ENCODE measurements at places on chromosomes 3 and 15. TPM values are rescaled to one million over a fixed set of nuclear protein-coding genes. Genes with fewer than 3 reads are reported as not detected.

The PLCB2 gene
- not detected for total RNA-seq

The CYP19A1 gene
- total RNA-seq = 3.1 TPM

DNA sequence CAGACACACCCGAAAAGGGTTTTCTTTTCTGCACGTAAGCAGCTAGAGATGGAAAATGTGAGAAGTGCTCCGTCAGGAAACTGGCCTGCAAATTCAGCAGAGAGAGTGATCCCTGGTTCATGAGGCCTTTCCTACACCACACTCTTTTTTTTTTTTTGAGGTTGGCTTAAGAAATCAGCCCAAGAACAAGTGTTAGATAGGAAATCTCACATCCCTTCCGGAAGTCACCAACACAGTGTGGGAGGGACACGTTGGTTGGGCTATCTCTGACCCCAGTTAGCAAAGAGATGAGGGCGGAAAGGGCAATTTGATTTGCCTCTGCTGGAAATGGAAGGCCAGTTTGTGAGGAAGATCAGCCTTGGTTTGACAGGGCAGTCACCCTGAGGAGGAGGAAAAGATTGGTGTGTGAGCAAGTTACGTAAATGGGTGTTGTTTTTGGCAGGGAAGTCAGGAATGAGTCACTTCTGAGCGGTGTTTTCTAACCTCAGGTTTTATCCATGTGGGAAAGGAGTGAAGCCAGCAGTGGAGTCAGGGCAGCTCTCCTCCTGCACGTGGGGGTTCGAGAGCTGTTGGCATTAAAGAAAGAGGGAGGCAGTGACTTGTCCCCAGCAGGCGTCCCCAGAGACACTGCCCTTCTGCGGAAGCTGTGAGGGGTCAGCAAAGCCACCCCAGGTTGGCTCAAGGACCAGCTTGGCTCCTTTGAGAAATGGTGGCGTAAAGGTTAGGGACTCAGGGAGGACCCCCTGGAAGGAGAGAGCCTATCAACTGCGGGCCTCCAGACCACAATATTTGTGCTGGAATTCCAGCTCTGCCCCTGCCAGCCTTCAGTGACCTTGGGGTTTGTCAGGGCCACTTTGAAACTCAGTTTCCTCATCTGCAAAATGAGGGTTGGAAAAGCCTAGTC lies 237.6 kb upstream of the BHLHE40 start:
- peak; percentile 99 for DNase-seq

The GPR176 gene
- 49.7 TPM for total RNA-seq

GRCh38 chr3:96734273-96735009 lies 80.0 kb upstream of the EPHA6 start:
- DNase-seq = no peak

The MFGE8 gene
- 217 TPM for total RNA-seq

- DNase-seq = peak; percentile 39
Observed at GRCh38 chr3:60250206-60250605, 1001.0 kb downstream of the FHIT start.

- DNase-seq = no peak
Observed at GRCh38 chr15:55514414-55514850, 6.4 kb upstream of the DNAAF4 start.

GRCh38 chr3:48413611-48414010 lies 16.3 kb downstream of the PLXNB1 start:
- DNase-seq = no peak

GRCh38 chr3:143784446-143784845 lies 63.8 kb downstream of the SLC9A9 start:
- DNase-seq = no peak

GRCh38 chr15:58554758-58555157 lies 123.0 kb downstream of the LIPC start:
- no peak for DNase-seq

The GOLGA8H gene
- 0.63 TPM for total RNA-seq

GRCh38 chr3:156665291-156665690 lies 9.1 kb upstream of the TIPARP start:
- DNase-seq = peak; percentile 71

GRCh38 chr3:177611752-177612334 lies 414.6 kb upstream of the TBL1XR1 start:
- DNase-seq = no peak

DNA sequence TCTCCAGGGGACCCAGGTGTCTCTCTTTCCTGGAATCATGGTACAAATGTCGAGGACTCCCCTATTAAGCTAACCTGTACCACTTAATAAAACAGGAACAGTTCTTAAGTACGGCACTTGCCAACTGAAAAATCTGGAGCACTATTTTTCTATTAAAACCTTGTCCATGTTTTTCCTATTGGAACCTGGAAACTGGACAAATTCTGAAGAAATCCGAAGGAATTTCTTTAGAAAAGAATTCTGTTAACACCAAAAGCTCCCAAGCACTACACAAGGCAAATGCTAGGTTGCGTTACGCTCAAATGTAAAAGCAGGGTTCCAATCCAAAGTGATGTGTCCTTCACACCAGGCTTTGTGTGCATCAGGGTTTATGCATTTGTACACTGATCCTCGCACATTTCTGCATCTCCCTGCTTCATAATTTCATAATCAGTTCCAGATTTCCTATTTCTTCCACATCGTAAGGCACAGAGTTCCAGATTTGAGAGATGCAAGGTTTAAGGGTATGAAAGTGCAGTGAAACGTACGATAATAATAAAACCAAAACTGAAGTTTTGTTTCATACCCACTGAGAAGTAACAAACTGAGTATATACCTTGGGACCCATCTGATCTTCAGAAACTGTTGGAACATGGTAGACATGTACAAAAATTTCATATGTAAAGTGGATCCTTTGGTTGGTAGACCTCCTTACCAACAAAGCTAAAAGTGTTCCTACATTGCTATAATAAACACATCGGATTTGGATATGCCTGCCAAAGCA lies 132.1 kb upstream of the WNT5A start:
- no peak for DNase-seq
